A673 (cell line): ENCODE measurements at places on chromosomes 4 and X. TPM values are rescaled to one million over a fixed set of nuclear protein-coding genes. Genes with fewer than 3 reads are reported as not detected.

DNA sequence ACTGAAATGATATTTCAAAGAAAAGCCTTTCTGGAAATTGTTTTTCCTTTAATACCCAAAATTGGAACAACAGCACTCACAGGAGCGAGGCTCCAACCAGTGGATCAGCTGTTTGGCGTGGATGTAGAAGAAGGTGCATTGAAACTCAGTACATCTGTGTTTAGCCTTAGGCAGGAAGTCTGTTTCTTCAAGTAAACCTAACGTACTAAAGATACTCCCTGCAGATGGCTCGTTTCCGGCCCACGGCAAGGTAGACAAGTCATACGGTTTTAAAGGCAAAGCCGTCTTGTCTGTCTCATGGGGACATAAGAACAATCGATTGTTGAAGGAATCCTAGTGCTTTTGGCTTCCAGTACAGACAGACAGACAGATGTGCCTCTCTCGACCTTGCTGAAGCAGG is 50.0 kb upstream of the CLCN4 start:
- no peak for DNase-seq

DNA sequence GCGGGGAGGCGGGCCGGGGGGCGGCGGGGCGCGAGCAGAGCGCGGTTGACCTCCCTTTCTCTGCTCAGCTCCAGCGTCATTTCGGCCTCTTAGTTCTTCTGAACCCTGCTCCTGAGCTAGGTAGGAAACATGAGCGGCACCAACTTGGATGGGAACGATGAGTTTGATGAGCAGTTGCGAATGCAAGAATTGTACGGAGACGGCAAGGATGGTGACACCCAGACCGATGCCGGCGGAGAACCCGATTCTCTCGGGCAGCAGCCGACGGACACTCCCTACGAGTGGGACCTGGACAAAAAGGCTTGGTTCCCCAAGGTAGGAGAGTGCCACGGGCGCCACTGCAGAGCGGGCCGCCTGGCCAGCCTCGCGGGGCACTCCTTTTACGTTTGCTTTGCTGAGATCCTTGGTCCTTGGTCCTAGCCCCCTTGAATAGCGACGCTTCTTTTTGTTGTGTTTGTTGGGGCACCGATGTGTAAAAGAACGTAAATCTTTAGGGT is at the start of gene HTATSF1:
TSS of gene HTATSF1 (plus strand) at position 37 of the 497 bp plus-strand sequence. CDS start at position 130, 93 bp downstream.
- DNase-seq = no peak

- peak; percentile 79 for DNase-seq
Measured at GRCh38 chr4:133146574-133147241, 2.4 kb upstream of the PCDH10 start.

- no peak for DNase-seq
Measured at GRCh38 chrX:97344724-97345123, 461.0 kb downstream of the RPA4 start.

DNA sequence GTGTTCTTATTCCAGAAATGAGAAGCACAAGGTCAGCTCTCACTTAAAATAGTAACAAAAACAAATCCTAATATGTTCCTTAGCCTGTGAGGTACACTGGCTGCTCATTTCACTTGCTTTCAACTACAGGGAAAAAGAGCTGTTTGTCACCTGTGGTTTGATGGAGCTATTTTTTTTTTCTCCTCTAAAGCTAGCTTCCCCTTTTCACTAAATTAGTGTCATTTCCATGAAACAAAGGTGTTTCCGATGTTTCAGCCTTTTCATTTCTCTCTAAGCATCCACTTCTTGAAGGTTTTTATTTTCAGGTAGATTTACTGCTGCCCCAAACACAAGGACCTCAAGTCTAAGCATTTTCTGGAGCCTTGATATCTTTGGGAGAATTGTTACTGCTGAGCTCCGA is 148.6 kb downstream of the RBMX2 start:
- DNase-seq = no peak

- no peak for DNase-seq
Measured at GRCh38 chrX:11138498-11139390, 27.6 kb downstream of the HCCS start.

DNA sequence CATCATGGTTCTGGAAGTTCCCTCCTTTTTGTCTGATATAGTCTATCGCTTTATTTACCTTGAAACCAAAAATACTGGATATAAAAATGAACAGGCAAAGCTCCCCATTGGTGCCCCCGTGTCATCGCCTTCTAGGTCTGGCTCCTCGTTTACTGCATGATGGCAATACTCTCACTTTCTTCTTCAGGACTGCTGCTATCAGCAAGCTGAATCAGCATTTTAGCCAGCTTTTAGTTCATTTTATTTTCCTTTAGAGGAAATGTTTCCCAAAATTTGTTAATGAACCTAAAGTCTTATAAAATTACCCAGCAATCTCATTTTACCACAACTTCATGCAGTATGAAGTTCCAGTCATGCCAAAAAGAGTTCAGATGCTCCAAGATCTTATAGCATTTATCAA is 80.5 kb downstream of the ZIC3 start:
- no peak for DNase-seq

DNA sequence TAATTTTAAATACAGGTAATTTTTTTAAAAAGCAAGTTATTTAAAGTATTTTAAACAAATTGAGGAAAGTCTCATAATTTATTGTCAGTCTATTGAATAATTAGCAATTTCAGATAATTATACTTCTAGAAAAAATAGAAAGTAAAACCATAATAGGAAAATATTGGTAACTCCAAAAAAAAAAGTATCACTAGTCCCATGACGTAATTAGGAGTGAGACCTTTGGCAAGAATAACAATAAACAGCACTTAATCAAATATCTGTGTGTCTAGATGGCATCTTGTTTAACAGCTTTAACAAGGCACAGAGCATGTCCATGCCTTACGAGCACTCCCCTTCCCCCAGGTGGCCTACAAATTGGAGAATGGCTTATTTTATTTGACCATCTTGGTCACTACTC is 1683.6 kb upstream of the AGA start:
- no peak for DNase-seq

DNA sequence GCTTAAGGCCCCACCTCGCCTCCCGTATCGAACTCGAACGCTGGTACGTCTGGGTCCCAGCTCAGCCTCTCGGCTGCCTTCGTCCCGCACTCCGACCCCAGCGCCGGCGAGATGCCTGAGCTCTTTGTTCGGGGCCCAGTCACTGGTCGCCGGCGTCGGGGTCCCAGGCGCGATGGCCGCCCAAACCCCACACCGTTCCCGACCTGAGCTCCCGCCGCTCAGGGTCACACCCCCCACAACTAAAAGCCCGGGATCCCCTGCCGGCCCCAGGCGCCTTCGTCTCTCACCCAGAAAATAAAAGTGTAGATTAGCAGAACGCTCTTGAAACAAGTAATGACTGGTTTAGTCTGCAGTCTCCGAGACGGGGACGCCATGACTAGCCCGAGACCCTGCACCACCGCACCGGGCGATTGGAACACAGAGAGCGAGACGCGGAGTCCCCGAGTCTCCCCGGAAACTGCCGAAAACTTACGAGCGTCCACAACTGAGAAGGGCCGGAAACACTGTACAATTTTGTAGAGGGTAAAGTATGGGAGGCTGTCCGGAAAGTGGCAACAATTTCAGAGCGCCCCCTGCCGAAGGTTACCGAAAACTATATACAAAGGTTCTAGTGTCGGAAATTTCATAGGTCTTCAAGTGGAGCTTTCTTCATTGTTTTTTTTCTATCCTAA is at the start of gene TSPAN6:
TSS of gene TSPAN6 (minus strand) at position 486 of the 671 bp plus-strand sequence. CDS start at position 374, 112 bp downstream.
- peak; percentile 93 for DNase-seq

- DNase-seq = no peak
Measured at GRCh38 chrX:28347476-28347875, 239.8 kb upstream of the IL1RAPL1 start.

DNA sequence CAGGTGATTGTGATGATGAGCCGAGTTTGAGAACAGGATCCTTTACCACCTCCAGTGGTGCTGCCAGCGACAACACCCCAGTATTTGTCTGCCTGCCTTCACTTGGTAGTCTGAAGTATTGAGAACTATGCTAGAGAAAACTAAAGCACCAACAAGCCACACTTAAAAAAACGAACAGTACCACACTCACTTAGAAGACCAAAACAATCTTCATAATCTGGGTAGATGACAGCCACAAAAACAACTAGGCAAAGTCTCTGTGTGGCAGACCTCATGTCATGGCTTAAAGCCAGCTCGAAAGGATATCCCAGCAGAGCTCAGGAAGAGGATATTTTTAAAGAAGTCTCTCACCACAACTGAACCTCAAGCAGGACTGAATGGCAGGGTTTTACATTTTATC is 236.0 kb downstream of the GPC3 start:
- no peak for DNase-seq

DNA sequence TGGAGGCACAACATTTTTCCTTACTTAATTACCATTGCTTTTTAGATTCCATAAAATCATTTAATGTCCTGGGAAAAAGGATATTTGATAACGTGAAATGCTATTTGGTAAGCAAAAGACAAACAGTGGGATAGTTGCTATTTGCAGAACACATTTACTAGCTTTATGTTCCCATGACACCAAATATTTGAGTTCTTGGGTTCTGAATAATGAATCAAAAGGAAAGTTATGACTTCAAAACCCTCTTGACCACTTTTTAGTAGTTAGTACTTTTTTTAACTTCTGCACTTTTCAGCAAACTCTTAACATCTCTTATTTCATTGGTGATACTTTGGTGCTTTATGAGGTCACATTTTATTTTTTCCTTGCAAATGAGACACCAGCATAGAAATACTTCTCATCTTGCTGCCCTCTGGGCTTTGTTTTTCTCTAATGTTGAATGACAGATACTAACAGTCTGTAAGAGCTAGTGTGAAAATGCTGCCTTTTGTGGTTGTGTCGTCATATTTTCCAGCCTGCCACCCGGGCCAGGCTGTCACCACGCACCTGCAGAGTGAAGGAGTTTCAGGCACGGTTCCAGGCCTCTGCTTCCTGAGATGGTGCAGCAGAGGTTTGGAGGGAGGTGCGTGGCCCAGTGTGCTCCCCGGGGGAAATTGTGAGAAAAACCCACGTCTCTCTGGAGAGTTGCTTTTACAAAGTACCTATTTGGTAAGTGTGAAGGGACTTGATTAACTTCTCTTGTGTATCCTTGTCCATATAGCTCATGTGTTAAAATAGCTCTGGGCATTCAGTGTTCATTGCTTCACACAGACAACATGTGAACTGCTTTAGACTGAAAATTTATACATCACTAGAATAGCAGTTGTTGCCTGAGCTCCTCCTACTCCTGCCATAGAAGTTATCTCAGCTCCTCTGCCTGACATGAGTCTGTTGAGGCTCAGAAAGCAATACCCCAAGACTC is 34.7 kb downstream of the MSL3 start:
- no peak for DNase-seq

GRCh38 chr4:16269240-16269639 is 43.0 kb upstream of the TAPT1 start:
- no peak for DNase-seq

GRCh38 chrX:54920610-54921426 is at the start of gene TRO:
TSS of gene TRO (plus strand) at chrX:54920824. CDS start at chrX:54922247, 1,423 bp downstream.
- peak; percentile 39 for DNase-seq

GRCh38 chr4:183392377-183392776 is 52.1 kb upstream of the CDKN2AIP start:
- no peak for DNase-seq

- no peak for DNase-seq
Measured at GRCh38 chrX:13545726-13546125, 23.7 kb upstream of the EGFL6 start.

GRCh38 chr4:84792366-84793301 is 173.9 kb downstream of the WDFY3 start:
- DNase-seq = peak; percentile 63

DNA sequence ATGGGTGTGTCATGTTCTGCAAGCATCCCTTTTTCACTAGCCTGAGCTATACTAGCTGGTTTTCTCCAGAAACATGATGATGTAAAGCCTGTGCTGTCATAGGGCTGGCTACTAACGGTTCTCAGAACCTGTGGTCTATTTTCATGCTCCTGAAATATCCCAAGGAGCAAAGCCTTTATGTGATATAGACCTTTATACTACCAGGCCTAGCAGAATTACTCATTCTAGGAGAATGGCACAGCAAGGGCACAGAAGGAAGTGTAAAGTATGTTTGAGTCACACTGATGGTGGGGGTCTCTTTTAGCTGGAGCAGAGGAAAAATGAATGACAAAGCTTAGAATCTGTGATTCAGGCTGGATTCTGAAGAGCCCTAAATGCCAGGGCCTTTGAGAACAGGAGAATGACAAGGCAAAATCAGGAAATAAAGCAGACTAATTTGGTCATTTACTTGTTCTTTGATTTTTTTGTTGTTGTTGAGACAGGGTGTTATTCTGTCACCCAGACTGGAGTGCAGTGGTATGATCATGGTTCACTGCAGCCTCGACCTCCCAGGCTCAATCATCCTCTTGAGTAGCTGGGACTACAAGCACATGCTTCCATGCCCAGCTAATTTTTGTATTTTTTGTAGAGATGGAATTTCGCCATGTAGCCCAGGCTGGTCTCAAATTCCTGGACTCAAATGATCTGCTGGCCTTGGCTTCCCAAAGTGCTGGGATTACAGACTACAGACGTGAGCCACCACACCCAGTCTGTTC is 11.8 kb downstream of the TCEAL1 start:
- no peak for DNase-seq

DNA sequence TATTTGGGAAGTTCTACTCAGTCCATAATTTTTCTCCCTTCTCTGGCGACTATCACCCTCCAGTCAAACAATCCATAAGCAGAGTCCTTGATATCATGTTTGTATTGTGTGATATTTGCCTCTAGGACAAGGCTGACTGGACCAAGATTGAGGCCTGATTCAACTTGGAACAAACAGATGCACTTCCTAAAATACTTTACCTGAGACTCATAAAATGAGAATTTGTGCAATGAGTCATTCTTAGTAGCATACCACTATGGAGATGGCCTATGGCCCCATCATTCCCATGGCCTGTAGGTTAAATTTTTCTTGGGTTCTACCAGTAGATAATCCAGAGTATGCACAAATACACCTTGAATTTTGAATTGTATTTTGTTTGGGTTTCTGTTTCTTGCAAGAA is 74.2 kb upstream of the DMD start:
- no peak for DNase-seq

DNA sequence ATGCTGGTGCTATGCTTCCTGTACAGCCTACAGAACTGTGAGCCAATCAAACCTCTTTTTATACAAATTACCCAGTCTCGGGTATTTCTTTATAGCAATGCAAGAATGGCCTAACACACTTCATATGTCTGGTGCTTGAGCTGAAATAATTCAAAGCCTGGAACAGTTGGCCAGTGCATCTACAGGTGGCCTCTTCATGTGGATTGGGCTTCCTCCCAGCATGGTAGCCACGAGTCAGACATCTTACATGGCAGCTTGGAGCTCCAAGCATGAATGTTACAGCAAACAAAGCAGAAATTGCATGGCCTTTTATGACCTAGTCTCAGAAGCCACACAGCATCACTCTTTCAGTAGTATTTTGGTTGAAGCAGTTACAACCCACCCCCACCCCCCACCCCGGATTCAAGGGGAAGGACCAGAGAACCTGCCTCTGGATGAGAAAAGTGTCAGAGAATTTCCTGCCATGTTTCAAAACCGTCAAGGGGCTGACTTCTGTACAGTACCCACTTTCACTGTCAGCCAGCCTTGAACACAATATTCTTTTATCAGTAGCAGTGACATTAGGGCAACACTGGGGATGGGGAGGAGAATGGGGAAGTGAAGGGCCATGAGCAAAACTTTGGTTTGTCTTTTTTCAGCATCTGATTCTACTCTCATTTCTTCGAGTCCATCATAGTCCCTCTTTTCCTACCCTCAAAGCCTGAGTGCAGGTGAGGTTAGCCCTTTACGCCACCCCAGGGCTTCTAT is 368.7 kb downstream of the BCOR start:
- no peak for DNase-seq

Gene SYTL4
- total RNA-seq = 2.3 and 3.2 TPM in 2 replicates

Gene SPANXA1
- not detected in 2 replicates for total RNA-seq

Gene CC2D2A
- 25.2 and 29.7 TPM in 2 replicates for total RNA-seq

Gene KLHL8
- total RNA-seq = 14.8 and 15.4 TPM in 2 replicates

Gene RTL3
- not detected in 2 replicates for total RNA-seq

Gene RPA4
- 0.30 and 0.66 TPM in 2 replicates for total RNA-seq

Gene HMGN5
- 17.9 and 19.8 TPM in 2 replicates for total RNA-seq

Gene ARMCX1
- total RNA-seq = 6.1 and 6.2 TPM in 2 replicates

Gene CT47B1
- not detected in 2 replicates for total RNA-seq

Gene CXCL10
- 0.79 and 1.0 TPM in 2 replicates for total RNA-seq
